ENCODE measurements at places on chromosomes 7 and 10. TPM values are rescaled to one million over a fixed set of nuclear protein-coding genes. Genes with fewer than 3 reads are reported as not detected.

DNA sequence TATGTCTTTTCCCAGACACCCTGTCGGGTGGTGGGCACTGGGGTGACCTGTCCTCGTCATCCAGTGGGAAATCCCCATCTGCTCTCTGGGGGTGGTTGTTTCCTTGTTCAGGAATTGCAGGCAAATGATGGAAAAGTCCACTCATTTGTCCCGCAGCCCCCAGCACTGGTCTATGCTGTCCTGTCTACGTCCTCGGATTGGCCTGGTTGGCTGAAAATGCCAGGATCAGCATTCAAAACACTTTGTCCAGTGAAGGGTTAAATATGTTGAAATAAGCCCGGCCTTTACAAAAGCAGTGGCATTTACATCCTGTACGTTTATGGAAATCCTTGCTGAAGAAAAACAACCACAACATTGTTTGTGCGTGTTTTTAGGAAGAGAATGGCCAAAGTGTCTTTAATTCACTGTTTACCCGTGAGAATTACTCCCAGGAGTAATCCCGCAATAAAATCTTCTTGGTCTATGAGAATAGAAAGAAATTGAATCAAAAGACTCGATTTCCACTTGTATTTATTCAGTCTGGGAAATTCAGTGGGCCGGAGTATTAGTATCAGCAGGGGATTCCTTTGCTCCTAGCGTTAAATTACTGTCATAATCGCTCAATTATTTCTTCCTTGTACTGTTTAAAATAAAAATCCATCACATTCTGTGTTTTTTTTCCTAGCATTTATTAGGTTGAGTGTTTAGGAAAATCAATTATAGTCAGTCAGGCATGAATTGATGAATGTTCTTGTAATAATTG, 116.8 kb upstream of the SH2B2 start:
- peak; percentile 14 for DNase-seq

Gene AVL9
- total RNA-seq = 19.0 TPM

DNA sequence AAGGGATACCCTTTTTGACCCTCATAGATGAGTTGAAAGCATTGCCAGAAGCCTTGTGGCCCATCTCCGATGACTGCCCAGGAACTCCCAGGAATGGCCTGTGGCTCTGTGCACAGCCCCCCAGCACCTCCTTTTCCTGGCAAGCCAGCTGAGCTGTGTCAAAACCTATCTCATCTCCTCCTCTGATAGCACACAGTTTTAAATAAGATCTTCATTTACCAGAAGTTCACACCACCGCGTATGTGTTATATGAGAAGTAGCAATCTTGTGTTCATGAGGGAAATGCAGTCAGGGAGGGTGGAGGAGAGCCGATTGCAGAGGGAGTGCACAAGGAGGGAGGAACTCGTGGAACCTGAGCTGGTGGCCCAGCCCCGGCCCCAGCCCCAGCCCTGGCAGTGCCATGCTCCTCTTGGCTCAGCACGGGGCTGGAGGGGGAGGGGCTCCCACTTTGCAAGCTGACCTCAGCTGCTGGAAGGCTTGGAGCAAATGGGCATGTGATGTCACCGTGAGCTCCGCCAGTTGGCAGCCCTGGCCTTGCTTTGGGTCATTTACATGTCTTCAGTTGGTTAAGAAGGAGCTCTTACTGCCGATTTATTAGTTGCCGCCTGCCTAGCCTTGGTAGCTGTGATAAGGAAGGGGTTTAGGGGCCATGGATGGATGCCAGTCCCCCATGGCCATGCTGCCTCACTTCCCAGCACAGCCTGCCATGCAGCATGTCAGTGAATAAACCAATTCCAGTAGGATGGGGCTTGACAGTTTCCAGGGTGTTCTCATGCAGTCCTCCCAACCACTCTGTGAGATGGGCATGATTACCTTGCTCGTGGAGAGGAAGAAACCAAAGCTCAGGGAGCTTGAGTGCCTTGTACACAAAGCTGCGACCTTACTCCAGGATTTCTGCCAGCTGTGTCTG, 20.0 kb downstream of the UNC5B start:
- peak; percentile 65 for DNase-seq

GRCh38 chr7:28517206-28517605, 104.9 kb downstream of the CREB5 start:
- DNase-seq = no peak

DNA sequence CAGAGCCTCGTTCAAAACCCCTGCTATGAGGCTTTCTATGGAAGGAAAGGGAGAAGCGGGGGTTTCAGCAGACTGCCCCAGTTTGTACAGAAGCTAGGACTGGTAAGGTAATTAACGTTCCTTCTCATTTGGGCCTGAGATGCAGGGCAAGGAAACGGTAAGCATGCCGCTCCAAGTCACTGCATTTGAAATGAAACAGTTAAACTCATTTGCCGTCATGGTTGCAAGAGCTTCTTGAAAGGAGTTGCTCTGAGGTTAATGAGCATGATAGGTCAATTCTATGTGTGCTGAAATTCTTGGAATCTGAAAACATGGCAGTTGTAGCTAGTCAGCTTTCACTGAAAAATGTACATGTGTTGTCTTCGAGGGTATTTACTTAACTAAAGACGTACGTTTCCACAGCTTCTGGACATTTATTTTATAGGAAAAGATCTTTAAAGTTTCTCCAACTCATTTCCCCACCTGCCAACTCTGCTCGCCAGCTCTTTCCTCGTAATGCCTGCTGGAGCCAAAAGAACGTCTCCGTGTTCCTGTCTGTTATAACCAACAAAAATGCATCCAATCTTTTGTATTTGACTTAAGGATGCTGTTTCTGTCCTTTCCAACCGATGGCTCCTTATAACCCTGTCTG, 73.3 kb downstream of the ADAM12 start:
- DNase-seq = no peak

GRCh38 chr10:84829131-84829530, 500.7 kb downstream of the CCSER2 start:
- DNase-seq = no peak

- no peak for DNase-seq
Observed at GRCh38 chr7:22251281-22251680, 105.7 kb downstream of the RAPGEF5 start.

Gene OR6B1
- total RNA-seq = 4.3 TPM

- no peak for DNase-seq
Observed at GRCh38 chr7:83786858-83787257, 137.9 kb upstream of the SEMA3E start.
